Activated CD8-positive, alpha-beta memory T cell treated with anti-CD3 and anti-CD28 coated beads for 1 hour (primary cell): ENCODE measurements at places on chromosomes 5 and 9.

GRCh38 chr5:16750445-16750844 is 133.6 kb upstream of the RETREG1 start:
- DNase-seq: no peak

GRCh38 chr9:33024126-33024965 is 727 bp upstream of the DNAJA1 start:
- DNase-seq: no peak

- DNase-seq: no peak
Measured at GRCh38 chr9:112970939-112971338, 41.1 kb downstream of the ZNF883 start.

DNA sequence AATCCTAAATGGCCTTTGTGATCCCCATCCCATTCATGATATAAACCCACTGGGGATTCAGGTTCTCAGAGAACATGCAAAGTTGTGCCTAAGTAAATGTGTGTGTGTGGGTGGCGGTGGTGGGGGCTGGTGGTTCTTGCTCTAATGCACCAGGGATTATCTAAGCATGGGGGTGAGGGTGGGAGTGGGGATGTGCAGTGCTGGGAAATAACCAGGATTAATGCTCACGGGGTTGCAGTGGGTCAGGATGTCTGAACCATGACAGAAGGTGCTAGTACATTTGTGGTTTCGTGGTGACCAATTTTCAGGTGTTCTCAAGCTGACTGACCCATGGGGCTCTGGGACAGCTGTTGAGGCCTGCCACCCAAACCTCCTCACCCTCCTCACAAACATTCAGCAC is 101.0 kb downstream of the ZNF608 start:
- DNase-seq: no peak

DNA sequence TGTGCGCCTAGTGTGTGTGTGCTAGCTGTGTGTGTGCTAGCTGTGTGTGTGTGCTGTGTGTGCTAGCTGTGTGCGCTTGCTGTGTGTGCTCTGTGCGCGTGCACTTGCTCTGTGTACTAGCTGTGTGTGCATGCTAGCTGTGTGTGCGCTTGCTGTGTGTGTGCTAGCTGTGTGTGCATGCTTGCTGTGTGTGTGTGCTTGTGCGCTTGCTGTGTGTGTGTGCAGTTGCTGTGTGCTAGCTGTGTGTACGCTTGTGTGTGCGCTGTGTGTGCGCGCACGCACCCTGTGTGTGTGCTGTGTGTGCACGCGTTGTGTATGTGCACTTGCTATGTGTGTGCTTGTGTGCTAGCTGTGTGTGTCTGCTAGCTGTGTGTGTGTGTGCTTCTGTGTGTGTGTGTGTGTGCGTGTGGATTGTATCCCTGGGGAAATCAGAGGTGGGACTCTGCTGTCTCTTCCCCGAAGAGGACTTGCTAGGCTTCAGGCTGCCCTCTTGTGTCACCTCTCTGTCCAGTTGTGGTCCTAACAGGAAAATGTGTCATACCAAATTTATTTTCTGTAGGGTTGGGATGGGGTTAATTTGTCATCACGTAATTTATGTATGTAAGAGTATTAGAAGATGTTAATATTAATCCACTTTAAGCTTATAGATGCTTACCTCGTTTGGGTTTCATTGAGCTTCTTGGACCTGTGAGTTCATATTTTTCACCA is 38.9 kb downstream of the TPPP start:
- DNase-seq: no peak

GRCh38 chr5:10633271-10634049 is 69.6 kb downstream of the ANKRD33B start:
- DNase-seq: no peak

DNA sequence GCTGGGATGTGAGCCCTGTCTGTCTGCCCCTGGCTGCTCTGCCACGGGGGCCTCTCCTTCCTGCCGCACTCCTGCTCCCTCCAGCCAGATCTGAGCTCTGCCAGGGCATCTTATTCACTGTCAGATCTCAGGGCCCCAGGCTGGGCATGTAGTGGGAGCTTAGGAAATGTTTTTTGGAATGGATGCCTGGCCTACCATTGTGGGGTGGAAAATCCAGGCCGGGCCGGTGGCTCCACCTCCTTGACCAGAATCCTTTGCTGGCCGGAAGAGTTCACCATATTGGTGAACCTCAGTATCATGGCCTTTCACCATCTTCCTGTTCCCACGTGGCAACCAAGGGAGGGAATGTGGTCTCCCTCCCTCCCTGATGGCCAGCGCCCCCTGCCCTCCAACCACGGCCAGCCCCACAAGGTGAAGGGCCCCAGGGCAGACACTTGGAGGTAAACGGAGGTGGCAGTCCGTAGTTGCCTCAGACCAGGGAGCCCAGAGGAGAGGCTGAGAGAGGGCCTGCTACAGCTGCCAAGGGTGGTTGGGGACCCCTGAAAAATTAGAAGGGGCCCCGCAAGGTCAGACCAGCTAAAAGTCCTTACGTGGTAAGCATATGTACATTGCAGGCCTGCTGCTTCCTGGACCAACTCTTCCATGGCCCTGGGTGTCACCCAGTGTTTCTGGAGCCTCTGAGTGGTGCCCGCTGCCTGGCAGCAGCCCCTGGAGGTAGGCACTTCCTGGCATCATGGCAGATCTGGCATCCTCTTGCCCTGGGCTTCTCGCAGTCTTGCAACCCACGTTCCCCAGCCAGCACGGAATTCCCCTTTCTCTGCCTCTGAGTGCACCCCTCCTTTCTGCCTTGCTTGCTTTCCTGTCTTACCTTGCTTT is 153.3 kb downstream of the RGS3 start:
- DNase-seq: no peak

DNA sequence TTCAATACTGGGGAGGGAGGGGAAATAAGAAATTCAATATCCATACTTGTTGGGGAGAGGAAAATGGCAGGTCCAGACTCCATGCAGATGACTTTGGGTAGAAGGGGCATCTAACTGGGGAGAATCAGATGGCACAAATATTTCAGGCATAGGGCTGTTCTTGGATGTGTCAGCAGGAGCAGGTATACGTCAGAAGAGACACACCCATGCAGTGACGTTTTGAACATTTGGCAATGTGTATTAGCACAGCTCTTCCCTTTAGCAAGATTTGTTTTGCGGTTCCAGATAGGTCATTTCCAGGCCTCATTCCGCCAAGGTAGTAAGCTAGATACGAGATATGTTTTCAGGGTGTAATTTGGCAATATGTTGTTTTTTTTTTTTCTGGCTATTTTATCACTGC is 187.2 kb upstream of the CDH10 start:
- DNase-seq: no peak

DNA sequence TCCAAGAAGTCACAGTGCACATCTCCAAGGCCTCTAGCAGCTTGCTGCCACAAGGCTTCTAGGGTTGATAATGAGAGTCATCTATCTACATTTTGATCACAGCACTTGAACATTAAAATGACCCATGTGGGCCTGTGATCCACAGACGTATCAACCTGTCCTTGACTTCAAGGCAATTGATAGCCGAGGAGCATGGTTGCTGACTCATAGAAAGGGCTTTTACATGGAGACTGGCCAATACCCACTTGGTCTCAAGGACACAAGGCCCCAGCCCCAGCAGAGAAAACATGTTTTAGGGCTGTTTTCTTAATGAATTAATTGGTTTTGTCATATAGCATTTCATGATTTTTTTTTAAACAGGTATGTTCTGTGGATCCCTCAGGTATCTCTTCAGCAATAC is 314.0 kb downstream of the SEMA5A start:
- DNase-seq: no peak

- DNase-seq: no peak
Measured at GRCh38 chr9:88308831-88309560, 79.2 kb upstream of the SPIN1 start.

GRCh38 chr5:11289733-11290132 is 528.7 kb upstream of the DAP start:
- no peak for DNase-seq

DNA sequence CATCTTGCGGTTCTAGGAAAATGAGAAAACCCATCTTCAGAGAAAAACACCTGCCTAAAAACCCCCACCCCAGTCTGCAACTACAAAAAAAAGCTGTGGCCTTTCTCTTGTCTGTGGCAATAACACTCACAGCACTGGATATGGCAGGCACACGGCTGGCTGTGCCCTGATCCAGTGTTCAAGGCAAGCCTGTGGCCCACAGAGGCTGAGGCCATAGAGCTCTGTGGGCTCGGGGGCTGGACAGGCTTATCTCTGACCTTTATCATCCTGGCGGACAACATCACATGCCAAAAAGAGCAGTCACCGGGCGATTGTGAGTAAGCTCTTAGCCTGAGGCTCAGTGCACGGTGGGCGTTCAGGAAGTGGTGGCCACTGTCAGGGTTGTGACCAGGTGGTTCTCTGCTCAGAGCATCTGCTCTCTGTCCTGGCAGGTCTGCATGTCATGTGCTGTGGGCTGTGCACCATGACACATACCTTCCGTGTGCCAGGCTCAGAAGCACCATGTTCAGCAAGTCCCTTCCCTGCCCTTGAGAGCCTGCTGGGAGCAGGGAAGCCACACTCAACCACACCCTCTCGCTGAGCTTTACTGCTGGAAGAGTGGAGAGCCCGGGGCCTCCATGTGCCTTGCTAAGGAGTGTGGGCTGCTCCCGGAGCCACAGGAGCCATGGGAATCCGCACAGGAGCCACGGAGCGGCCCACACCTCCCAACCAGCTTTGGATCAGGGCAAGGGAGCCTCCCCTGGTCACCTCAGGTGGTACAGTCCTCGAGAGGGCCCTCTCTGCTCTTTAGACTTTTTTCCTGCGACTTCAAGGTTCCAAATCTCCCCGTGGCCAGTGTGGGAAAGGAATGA is 34.6 kb upstream of the WDR38 start:
- DNase-seq: no peak

- no peak for DNase-seq
Measured at GRCh38 chr5:73218552-73219171, 45.7 kb downstream of the TMEM174 start.

DNA sequence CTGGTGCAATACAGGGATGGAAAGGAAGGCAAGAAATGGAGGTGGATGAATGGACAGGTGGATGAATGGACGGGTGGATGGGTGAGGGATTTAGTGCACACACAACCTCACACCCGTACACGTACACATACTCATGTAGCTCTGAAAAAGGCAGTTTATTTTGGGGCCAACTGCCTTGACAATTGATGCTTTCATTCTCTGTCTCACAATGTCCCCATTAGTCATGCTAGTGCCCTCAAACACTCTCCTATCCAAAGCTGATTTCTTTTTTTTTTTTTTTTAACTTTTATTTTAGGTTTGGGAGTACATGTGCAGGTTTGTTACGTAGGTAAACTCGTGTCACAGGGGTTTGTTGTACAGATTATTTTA is 495.0 kb downstream of the DMAC1 start:
- DNase-seq: no peak

GRCh38 chr9:114592356-114592755 is 4.8 kb downstream of the ATP6V1G1 start:
- DNase-seq: no peak

- no peak for DNase-seq
Measured at GRCh38 chr9:104872656-104873488, 55.1 kb downstream of the ABCA1 start.

DNA sequence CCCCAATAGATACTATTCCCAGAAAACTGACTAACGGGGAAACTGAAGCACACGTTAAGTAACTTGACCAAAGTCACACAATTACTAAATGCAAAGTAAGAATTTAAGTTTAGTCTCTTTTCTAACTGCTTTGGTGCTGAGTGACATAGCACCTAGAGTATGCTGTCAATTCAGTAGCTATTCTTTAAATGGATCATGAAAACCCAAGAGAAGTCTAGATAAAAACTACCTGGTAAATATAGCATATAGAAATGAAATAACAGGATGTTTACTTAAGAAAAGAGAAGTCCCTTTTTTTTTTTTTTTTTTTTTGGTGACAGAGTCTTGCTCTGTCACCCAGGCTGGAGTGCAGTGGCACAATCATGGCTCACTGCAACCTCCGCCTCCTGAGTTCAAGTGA is 129.2 kb downstream of the PDE4D start:
- no peak for DNase-seq

- DNase-seq: no peak
Measured at GRCh38 chr5:176796411-176796810, 13.9 kb upstream of the UNC5A start.

- DNase-seq: no peak
Measured at GRCh38 chr5:43006424-43007202, 33.5 kb downstream of the ANXA2R start.

GRCh38 chr9:124468061-124468740 is 17.9 kb downstream of the ADGRD2 start:
- DNase-seq: no peak

DNA sequence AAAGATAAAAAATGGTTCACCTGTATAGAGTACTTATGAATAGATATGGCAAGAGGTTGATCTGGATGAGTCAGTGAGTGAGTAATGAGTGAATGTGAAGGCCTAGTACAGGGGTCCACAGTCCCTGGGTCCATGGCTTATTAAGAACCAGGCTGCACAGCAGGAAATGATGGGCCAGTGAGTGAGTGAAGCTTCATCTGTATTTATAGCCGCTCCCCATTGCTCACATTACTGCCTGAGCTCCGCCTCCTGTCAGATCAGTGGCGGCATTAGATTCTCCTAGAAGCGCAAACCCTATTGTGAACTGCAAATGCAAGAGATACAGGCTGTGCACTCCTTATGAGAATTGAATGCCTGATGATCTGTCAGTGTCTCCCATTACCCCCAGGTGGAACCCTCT is 307.7 kb upstream of the ZNF608 start:
- DNase-seq: no peak

DNA sequence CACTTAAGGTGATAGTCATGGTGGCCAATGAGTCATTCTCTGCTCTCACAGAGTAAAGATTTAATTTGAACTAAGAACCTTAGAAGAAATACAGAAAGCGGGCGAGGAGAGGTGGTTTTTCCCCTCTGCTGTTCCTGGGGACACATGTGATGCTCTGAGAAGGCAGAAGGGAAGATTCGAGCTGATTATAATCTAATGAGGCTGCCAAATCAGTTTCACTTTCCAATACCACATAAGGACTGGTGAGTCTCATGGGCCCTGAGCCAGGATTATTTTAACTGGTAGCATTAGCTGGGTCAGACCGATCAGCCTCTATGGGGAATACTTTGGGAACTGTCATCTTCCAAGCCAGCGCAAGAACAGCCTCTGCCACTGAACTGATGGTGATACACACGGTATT is 116.5 kb downstream of the SLC1A3 start:
- no peak for DNase-seq

- no peak for DNase-seq
Measured at GRCh38 chr5:132456987-132457361, 33.6 kb downstream of the IRF1 start.

GRCh38 chr9:87641067-87641466 is 84.9 kb upstream of the CTSL start:
- no peak for DNase-seq

- DNase-seq: no peak
Measured at GRCh38 chr9:14790628-14791027, 68.1 kb upstream of the CER1 start.

GRCh38 chr5:671459-672328 is 21.5 kb downstream of the TPPP start:
- DNase-seq: peak; percentile 34

GRCh38 chr5:87751824-87752223 is 339.1 kb upstream of the CCNH start:
- DNase-seq: no peak

DNA sequence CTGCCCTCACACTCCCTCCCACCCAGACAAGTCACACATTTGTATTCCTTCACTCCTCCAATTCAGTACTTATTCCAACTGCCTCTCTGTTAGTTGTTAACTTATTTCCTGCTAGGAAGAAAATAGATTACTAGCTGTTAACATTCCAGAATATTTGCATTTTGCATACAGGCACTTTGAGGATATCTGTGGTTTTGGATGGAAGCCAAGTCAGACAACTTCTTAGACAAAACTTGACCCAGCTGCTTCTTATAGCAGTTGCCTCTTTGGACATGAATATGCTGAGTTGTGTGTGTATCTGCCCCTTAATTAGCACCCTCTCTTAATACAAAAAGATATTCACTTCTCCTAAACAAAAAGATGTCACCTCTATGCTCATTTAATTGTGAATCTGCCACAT is 1280.6 kb upstream of the ACO1 start:
- DNase-seq: no peak
